Muscle of back (tissue), 13 donors: ENCODE measurements at places on chromosomes 5 and 9. TPM values are rescaled to one million over a fixed set of nuclear protein-coding genes. Genes with fewer than 3 reads are reported as not detected.

The HK3 gene
- polyA plus RNA-seq = 1.5 TPM

The BHMT2 gene
- 4.5 TPM for polyA plus RNA-seq

The TBC1D9B gene
- 69.7 TPM for polyA plus RNA-seq

DNA sequence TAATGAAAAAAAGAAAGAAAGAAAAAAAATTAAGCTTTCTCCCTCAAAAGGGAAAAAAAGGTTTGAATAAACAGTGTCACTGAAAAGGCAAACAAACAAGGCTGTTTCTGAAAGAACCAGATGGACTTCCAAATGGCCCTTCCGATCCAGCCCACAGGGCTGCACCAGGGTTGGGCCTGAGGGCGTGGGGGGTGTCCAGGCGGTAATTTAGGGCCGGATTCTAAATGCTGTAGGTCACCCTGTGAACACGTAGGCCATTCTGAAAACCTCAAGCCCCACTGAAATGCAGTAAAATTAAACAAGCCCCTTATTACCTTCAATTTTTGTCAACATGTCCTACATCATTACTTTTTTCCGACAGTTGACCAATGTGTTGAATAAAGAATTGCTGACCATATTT is 132.1 kb downstream of the HSD17B3 start:
- DNase-seq = no peak

DNA sequence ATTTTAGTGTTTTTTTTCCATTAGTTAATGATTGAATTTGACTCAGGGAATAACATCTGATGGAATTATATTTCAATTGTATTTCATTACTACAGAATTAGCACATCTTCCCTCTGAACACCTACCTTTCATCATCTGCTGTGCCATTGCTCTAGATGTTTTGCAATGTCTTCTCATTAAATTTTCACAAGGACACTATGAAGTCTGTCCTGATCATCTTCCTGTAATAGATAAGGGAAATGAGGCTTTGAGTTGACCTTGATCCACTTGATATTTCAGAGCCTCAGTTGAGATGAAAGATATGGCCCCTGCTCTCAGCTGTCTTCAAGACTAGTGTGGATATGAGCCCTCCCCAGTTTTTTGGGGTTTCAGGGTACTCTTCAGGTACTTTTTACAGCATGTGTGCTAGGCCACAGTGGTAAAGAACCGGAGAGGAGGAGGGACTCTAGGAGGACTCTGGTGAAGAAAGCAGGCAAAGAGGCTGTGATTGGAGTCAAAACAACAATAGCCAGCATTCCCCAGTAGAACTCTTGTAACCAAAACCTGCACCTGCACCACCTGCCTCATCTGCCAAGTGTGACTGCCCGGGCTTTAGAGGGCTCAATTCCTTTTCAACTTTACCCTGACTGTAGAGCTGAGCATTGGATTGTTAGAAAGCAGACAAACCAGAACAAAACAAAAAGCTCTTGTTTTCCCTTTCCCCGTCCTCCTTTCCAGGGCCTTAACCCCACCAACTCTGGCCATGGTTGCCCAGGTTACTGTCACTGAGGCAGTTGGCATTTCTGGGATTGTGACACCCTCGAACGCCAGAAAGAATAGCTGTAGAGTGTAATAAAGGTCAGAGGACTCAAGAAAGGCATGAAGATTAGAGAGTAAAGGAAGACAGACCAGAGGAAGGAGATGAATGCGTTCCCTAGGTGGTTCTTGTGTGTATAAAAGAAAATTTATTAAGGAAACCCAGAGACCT is 56.3 kb downstream of the ERAP1 start:
- no peak for DNase-seq
